Stimulated activated CD8-positive, alpha-beta memory T cell treated with anti-CD3 and anti-CD28 coated beads, Interleukin-4, amount 100 ng/mL, for 4 hours (primary cell): ENCODE measurements at places on chromosomes 1 and 21.

DNA sequence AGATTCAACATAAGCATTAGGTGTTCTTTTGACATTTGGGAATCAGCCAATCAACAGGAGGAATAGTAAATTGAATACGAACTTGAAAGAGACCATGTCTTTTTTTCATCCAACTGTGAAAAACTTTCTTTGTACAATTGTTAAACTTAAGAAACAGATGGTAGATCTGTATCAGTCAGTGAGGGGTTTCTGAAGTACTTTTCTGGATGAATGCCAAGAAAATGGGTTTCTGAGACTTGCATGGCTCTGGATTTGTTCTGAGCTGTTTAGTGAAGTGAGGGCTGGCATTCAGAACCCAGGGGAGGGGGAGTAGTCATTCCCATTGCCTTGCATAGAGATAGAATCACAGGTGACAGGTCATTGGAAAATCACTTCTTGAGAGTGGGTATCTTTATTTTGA, 37.4 kb downstream of the PTPRC start:
- no peak for DNase-seq

DNA sequence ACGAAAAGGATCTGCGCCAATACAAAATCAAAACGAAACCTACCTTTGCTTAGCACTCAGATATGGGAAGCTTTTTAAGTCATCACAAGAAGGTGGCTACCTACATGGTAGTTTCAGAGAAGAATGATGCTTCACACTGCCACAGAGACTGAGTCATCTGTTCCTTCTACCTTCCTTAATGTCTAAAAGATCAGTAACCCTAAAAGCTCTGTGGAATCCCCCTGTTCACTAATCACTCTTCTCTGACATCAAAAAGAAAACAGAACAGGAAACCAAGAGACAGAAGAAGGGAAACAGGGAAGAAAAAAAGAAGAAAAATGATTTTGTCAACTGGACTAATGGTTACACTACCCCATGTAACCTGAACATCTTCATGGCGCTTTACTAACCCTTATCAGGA, 177.2 kb downstream of the SMYD3 start:
- no peak for DNase-seq

DNA sequence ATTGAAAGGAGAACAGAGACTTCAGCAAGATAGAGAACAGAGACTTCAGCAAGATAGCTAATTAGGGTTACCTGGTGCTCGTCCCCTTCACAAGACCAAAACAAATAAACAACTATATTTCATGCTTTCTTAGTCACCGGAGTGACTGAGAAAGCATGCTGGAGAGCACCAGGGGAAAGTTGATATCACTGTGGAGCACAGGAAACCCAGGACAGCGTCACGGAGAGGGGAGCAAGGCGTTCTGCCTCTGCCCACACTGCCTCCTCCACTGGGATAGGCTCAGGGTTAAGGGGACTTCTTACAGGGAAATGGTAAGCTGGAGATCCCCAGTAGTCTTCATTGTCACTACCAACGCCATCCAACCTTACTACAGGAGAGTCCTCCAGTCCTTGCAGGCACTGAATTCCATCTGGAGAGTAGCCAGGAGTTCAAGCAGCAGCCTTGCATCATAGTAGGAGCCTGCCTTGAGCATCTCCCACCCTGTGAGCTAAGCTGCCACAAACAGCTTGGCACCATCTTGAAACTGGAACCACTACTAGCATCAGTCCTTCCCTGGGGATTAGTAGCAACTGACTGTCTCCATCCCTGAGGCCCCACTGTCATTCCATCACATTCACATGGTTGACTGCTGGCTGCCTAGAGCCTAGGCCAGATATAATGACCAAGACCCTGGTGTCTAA, 239.4 kb downstream of the PLPP3 start:
- DNase-seq = no peak

- DNase-seq = no peak
These were observed 180.7 kb upstream of the ZNHIT6 start for GRCh38 chr1:85888921-85889320.

DNA sequence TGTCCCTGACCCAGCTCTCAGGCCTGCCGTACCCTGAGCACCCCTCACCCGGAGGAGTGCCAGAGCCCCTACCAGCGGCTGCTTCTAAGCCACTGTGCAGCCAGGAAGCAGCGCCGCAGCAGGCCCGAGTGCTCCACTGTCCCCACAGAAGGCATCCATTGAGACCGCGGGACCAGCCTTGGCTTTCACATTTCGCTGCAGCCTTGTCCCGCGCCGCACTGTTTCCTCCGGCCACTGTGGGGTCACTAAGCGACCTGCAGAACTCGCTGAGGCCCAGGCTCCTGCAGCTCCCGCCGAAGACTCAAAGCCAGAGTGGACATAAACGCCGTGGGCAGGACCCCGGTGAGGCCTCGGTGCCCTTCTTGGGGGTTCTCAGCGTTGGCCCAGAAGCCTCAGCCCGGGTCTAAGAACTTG, 3.0 kb downstream of the ALX3 start:
- DNase-seq = no peak

GRCh38 chr1:176943783-176944182, 220.7 kb downstream of the ASTN1 start:
- no peak for DNase-seq

- DNase-seq = no peak
These were observed 49.8 kb downstream of the DDR2 start for GRCh38 chr1:162682013-162682419.

DNA sequence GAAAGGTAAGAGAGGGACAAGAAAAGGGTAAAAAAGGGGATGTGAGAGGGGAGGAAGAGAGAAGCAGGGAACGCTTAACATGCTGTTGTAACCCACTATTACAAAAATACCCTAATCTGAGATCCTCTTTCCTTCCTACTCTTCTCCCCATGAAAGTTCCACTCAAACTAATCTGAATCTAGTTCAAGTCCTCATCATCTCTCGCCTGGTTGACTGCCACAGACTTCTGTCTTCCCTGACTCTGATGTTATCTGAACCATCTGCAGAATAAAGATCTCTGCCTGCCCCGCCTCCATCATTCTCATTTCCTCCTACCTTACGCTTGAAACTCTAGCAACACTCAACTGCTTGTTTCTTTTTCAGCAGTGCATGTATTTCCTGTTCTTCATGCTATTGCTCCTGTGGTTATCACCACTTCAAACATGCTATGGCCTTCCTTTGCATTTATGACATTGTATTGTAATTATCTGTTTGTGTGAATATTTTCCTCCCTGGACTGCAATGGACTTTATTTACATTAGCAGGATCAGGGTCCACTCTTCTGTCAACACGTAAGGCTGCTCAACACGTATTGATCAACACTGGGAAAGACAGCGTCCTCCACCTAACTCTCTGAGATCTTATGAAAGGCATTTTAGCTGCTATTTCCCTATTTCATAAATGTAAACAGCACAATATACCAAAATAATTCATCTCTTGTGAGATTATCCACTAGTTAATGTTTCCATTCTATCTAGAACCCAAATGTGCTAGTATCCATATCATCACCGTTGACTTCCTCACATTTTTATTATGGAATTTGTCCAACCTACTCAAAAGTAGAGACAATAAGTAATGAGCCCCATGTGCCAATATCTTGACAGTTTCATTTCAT, 215.5 kb upstream of the USP25 start:
- DNase-seq = peak; percentile 16

- no peak for DNase-seq
These were observed 22.8 kb upstream of the POFUT2 start for GRCh38 chr21:45310459-45310858.

DNA sequence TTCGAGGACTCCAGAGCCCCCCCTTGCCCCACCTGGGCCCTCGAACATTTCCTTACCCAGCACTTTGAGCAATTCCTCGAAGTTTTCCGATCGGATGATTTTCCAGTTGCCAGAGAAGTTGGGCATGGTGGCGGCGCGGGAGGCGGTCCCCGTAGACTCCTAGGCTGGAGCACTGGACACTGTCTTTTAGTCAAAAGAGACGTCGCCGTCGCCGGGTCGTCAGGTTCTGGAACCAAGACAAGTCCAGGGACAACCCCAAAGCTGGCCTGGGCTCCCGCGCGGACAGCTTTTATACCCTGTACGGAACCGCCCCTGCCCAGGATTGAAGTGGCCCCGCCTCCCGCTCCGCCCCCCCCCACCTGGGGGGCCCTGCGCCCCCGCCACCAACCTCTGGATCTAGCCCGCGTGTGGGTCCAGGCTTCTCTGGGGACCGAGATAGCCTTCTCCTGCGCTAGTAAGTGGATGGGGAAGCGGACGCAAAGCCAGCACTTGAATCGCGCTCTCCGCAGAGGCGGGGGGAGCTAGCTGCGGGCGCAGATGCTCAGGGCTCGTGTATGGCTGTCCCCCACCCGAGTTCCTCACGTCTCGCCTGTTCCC, at the start of gene CRABP2:
CRABP2 (minus strand) TSS at position 263 of the 597 bp plus-strand sequence; CDS start at position 126, 137 bp downstream.
- DNase-seq = no peak

DNA sequence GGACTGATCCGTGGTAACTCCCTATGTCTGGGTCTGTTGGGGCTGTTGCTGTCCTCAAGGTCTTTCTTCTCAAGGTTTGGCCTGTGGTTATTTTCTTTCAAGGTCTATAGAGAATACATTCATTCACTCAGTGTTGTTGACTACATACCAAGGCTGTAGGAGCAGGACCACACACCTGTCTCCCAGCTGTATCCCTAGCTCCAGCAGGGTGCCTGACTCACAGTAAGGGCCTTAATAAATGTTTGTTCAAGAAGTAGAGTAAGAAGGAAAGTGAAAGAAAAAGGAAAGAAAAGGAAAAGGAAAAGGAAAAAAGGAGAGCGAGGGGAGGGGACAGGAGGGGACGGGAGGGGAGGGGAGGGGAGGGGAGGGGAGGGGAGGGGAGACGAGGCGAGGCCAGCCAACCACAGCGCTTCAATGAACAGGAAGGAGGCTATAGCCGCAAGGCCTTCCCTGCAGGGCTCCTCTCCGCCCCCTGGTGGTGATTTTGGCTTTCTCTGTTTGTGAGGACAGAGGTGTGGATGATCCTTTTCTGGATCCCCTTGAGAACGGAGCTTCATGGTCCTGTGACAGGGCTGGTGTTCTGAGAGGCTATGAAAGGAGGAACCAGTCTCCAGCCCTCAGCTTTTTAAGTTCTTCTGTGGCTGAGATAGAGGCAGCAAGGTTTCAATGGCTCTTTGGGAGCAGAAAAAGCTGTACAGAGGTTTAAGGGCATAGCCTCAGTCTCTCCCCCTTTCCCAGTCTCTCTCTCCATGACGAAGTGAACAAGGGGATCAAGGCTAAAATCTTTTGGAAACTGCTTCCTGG, 30.6 kb upstream of the LCE5A start:
- DNase-seq = peak; percentile 24
